ENCODE measurements at places on chromosomes 11 and 22.

GRCh38 chr11:106727256-106727655 is 291.0 kb downstream of the GUCY1A2 start:
- DNase-seq: no peak

GRCh38 chr11:76823481-76824028 is 37.2 kb upstream of the ACER3 start:
- no peak for DNase-seq

DNA sequence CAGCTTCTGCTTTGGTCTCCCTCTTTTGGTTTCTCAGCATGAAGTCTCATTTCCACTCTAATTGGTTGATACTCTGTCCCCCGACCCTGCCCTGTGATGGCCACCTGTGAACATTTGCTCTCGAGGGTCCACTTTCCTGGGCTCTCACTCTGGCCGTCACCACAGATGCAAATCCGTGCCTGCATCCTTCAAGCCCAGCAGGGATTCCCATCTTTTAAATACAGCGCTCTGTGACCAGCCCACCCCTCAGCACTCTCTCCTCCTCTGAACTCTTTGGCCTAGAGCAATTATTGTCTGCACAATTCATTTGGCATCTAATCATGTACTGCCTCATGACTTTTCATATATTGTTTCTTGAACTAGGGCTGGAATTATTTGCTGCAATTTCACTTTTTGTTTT is 26.0 kb downstream of the PKNOX2 start:
- no peak for DNase-seq

GRCh38 chr11:35040221-35040942 is 98.6 kb upstream of the CD44 start:
- DNase-seq: no peak

DNA sequence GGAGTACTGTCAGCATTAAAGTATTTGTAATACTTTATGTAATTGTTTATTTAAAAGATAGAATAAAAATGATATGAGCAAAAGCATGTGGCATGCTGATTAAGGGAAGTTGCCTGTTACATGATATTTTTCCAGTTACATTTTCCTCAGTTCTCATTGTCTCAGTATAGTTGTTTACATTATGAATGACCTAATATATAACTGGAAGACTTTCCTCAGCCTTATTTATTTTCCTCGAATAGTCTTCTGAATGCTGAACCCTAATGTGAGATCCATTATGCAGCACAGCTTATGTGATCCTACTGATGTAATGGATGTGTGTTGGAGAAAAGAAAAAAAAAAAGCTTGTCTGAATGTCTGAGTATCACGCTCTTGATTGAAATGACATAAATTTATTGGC is 95.5 kb downstream of the LUZP2 start:
- DNase-seq: no peak

- DNase-seq: no peak
Measured at GRCh38 chr11:122181372-122181771, 65.4 kb upstream of the BLID start.
